ENCODE measurements at places on chromosomes 5 and 9. TPM values are rescaled to one million over a fixed set of nuclear protein-coding genes. Genes with fewer than 3 reads are reported as not detected.

The TTLL11 gene
- total RNA-seq: 3.6 TPM

The SLCO6A1 gene
- not detected for total RNA-seq

The KIF27 gene
- total RNA-seq: 1.3 TPM

The NDUFS6 gene
- 117 TPM for total RNA-seq

The NR5A1 gene
- 0.05 TPM for total RNA-seq

The GDF9 gene
- 0.24 TPM for total RNA-seq
